Common myeloid progenitor, CD34-positive (primary cell): ENCODE measurements at places on chromosomes 16 and 17.

DNA sequence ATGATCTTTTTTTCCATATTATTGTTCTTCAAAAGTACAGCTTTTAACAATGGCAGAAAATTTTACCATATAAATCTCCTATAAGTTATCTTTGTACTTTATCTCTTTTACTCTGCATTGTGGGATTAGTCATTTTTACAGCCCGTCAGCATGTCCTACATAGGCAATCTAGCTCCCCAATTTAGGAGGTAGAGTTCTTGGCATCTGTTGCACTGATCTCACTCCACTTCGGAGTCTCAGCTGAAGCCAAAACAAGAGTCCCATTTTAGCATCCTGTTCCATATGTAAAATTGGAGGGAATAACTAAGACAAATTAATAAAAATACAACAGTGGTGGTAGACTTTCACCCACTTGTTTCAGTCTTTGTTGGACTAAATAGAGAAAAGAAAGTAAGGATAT lies 31.1 kb upstream of the PRSS54 start:
- no peak for DNase-seq

DNA sequence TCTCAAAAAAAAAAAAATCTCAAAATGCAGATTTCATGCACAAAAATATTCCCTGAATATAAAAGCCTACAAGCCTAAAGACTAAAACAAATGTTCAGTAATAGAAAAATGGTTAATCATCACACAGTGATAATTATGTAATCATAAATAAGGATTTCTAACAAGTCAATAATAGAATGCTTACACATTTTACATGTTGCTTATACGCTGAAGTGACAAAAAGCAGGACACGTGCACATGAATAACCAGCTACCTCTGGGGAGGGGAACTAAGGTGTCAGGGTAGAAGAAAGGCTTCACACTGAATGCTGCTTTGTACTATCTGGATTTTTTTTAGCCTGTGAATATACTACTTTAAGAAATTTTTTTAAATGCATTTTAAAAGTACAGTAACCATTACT lies 31.1 kb downstream of the HEATR6 start:
- DNase-seq, result no peak

DNA sequence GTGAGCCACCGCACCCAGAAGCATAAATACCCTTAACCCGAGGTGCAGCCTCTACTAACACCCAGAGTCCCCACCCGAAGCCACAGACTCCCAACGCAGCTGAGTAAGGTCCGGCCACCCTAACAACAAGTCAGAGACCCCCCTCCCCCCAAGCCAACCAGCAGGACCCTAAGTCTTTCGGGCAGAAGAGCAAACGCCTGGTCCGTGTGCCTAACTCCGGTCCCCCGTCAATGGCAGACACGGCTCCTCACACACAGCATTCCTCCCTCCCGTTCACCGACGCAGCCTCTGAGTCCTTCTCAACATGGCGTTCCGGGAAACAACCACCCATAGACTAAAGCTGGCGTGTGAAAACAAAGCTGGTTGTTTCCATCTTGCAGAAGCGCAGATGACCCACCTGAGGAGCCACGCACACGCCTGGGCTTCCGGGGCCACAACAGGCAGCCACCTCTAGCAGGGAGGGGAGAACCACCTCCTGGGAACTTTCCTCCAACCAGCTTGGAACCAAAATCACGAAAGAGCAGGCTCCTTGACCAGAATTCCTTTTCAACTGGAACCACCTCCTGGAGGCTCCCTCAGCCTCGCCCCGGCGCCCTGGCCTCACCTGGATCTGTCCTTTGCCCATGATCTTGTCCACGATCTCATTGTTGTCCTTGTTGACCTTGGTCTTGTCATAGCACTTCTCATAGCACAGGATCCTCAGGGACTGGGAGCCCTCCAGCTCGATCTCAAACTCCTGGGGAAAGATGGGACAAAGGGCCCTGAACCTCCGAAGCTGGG lies 52.7 kb downstream of the TIMM22 start:
- no peak for DNase-seq

DNA sequence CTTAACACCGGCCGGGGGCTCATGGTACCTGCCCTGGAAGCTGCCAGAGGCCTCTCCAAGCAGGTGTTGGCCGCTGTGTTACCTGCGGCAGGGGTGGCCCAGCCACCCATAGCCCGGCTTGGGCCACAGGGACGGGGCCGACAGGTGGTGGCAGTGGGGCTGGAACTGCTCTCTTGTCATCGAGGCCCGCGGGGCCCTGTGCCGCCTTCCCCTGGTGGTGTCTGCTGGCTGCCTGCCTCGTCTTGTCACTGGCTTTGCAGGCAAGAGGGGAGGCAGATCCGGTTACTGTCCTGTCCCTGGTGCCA lies 27.1 kb downstream of the GSE1 start:
- DNase-seq, result no peak

- no peak for DNase-seq
Observed at GRCh38 chr17:17127730-17128291, 78.3 kb downstream of the PLD6 start.

DNA sequence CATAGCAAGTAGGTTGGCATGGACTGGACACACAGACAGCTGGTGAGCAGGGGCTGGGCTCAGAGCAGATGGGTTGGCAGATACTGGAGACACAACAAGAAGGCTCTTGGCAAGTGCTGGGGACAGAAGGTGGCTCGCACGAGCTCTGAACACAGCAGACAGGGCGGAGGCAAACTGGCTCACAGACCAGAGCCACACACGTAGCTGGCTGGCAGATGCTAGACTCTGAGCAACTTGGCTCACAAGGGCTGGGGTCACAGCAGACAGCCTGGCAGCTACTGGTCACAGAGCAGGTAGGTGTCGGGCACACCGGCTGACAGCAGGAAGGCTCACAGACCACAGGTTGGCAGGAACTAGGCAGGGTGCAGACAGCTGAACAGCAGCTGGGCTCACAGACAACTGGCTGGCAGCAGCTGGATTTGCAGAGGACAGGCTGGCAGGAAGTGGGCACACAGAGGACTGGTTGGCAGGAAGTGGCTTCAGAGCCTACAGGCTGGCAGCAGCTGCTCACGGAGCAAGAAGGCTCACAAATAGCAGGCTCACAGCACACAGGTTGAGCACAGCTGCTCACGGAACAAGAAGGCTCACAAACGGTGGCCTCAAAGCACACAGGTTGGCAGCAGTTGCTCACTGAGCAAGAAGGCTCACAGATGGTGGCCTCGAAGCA lies 725 bp downstream of the KRTAP16-1 start:
- DNase-seq, result peak; percentile 88
